ENCODE measurements at places on chromosomes 4 and X. TPM values are rescaled to one million over a fixed set of nuclear protein-coding genes. Genes with fewer than 3 reads are reported as not detected.

- no peak overlapping the region for H3K4me3 ChIP-seq
- peaks cover 15% of the 10 kb centered on the region for H3K4me1 ChIP-seq
- H3K36me3 ChIP-seq: no peaks in the 10 kb centered on the region
- no peak overlapping the region for H3K27ac ChIP-seq
Observed at GRCh38 chr4:125346616-125347015, 31.9 kb downstream of the FAT4 start.

GRCh38 chr4:183013730-183014002 lies 85.4 kb upstream of the WWC2 start:
- no peak overlapping the region for H3K27ac ChIP-seq
- H3K27me3 ChIP-seq: no peaks in the 10 kb centered on the region
- no peaks in the 10 kb centered on the region for H3K4me1 ChIP-seq
- peak overlapping the region; percentile 47 for H3K4me3 ChIP-seq

DNA sequence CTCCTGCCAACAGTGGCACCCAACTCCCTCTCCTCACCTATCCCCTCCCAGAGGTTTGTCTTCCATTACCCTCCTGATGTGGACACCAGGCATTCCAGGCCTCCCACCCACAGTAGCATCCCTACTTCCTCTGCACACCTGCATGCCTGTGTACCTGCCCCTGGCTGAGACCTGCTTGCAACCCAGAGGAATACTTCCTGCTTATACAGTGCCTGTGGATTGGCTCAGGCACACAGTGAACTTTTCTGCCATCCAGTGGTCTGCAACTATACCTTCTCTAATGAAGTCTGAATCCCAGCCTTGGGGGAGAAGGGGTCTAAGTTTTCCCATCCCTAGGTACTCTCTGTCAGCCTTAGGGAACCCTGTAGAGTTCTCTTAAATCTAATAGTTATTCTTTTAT lies 169.9 kb downstream of the IQCM start:
- H3K27ac ChIP-seq: no peak overlapping the region
- no peaks in the 10 kb centered on the region for H3K27me3 ChIP-seq
- no peak overlapping the region for H3K4me3 ChIP-seq
- H3K4me1 ChIP-seq: no peaks in the 10 kb centered on the region
- H3K36me3 ChIP-seq: no peaks in the 10 kb centered on the region

- no peaks in the 10 kb centered on the region for H3K4me1 ChIP-seq
- peak; percentile 61 for DNase-seq
- no peak overlapping the region for H3K27ac ChIP-seq
- H3K4me3 ChIP-seq: no peak overlapping the region
- no peaks in the 10 kb centered on the region for H3K27me3 ChIP-seq
- no peaks in the 10 kb centered on the region for H3K36me3 ChIP-seq
Observed at GRCh38 chr4:92091335-92091734, 212.4 kb upstream of the GRID2 start.

DNA sequence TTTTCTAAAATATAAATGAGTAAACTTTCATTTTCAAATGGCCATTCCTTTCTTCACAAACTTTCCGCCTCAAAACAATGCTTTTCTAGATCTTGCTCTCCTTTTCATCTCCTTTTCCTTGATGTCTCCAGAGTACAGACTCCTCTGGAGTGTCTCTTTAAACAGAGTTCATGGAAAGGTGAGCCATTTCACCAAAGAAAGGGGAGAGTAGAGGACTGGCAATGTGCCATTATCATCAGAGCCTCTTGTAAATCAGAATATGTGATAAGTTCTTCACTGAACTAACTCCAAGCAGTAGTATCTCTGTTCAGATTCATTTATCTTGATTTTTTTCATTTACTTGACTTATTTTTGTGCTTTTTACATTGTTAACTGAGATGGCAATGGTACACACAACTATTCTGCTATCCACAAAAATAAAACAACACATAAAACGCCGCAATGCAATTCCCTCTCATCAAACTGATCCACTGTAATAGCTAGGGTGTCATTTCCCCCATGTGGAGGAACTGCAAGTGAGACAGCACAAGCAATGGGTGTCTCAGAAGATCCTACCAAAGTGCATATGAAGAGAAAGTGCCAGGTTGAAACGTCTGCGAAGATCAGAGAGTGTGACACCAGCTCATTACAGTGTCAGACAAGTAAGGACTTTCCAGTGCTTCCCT lies 125.4 kb downstream of the RASL11B start:
- H3K4me1 ChIP-seq: no peaks in the 10 kb centered on the region
- no peaks in the 10 kb centered on the region for H3K36me3 ChIP-seq
- no peak overlapping the region for H3K4me3 ChIP-seq
- H3K27me3 ChIP-seq: no peaks in the 10 kb centered on the region
- no peak overlapping the region for H3K27ac ChIP-seq

GRCh38 chrX:116462822-116463221 lies at the start of gene CT83:
CT83 (minus strand) TSS chrX:116462976; CDS start chrX:116462856, 120 bp downstream.
- no peaks in the 10 kb centered on the region for H3K36me3 ChIP-seq
- H3K4me1 ChIP-seq: no peaks in the 10 kb centered on the region
- H3K4me3 ChIP-seq: no peak within 1 kb of the TSS
- H3K27me3 ChIP-seq: no peaks in the 10 kb centered on the region

The DIPK2B gene
- not detected for total RNA-seq

The SPANXC gene
- not detected for total RNA-seq

The EMCN gene
- total RNA-seq: not detected

The FAM90A26 gene
- total RNA-seq: not detected

The ATG4A gene
- total RNA-seq: 2.2 TPM
